ENCODE measurements at places on chromosomes 16 and 17.

- DNase-seq = no peak
Observed at GRCh38 chr17:41284043-41284442, 8.5 kb downstream of the KRTAP9-7 start.

DNA sequence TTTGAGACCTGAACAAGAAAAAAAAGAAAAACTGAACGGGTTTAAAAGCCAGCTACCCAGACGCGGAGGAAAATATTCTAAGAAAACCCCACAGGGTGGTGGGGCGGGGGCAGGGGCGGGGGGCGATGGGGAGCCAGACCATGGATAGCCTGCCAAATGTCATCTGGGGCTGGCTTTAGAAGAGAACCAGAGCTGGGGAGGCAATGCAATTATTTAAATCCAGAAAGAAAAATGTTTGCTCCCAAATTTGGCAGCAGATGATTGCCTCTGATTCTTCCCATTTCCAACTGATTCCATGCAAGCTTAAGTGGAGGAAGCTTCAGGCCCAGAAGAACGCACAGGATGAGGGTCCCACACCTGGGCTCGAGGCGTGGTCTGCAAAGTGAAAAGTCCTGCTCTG is 34.8 kb downstream of the ZNF423 start:
- DNase-seq = no peak

DNA sequence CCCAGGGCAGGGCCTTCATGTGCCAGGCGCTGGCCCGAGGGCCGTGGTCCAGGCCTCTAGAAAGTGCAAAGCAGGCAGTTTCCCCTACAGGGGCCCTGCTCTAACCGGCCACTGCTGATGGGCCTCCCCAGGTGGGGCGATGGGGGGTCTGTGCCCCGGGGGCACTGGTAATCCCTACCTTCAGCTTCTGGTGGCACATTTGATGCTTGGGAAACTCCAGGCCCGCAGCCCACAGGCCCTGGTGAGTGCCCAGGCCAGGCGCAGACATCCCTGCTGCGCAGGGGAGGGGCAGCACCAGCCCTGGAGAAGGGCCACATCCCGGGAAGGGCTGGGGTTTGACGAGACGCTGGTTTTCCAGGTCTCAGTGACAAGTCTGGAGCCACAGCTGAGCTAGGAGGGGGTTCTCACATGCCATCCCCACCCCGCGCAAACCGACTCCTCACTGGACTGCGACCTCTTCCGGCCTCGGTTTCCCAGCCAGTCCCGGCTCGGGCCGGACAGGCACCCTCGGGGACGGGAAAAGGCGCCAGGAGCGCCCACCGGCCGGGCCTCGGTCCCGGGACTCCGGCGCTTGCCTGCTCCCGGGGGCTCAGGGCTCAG is 1.6 kb downstream of the DOC2B start:
- DNase-seq = no peak

GRCh38 chr17:15973834-15974233 is 25.7 kb downstream of the ZSWIM7 start:
- no peak for DNase-seq

- DNase-seq = no peak
Observed at GRCh38 chr16:51337662-51338061, 186.6 kb upstream of the SALL1 start.

GRCh38 chr17:82645516-82645915 is 2.7 kb downstream of the WDR45B start:
- DNase-seq = no peak

GRCh38 chr17:21304091-21304490 is 19.6 kb downstream of the MAP2K3 start:
- DNase-seq = no peak

Data from activated CD4-positive, alpha-beta T cell treated with anti-CD3 and anti-CD28 coated beads for 48 hours (primary cell).